ENCODE measurements at places on chromosomes 11 and 22.

DNA sequence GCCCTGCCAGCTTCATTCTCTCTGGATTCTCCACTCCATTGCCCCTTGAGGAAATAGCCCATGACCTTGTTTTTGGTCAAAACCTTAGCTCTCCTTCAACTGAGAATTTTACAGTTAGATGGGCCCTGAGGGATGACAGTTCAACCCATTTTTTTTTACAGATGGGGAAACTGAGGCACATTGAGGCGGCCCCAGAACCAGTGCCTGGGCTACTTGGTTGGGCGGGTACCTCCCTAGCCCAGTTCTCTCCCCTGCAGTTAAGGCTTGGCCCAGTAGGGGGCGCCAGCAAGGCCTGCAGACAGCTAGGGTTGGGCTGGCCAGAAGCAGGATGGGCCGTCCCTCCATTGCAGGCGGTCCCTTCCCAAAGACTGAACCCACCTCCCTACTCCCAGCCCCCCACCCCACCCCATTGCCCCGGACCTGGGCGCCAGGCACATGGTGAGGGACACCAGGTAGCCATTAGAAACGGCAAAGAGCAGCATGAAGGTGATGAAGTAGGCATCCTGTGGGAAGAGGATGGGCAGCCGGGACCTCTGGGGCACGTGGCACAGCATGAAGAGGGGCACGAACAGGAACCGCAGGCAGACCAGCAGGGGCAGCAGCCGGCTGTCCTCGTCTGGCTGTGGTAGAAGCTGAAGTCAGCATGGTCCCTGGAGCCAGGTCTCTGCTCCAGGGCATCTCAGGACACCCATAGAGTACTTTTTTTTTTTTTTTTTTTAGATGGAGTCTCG is 7.6 kb downstream of the SLC29A2 start:
- no peaks in the 10 kb centered on the region for H3K27me3 ChIP-seq
- no peak overlapping the region for H3K4me3 ChIP-seq
- H3K36me3 ChIP-seq, result peaks cover 3% of the 10 kb centered on the region
- peak; percentile 31 for DNase-seq

- H3K4me3 ChIP-seq, result no peak overlapping the region
- no peak overlapping the region for H3K27ac ChIP-seq
- H3K27me3 ChIP-seq, result no peaks in the 10 kb centered on the region
- H3K36me3 ChIP-seq, result no peaks in the 10 kb centered on the region
- peaks cover 5% of the 10 kb centered on the region for H3K4me1 ChIP-seq
- DNase-seq, result no peak
Measured at GRCh38 chr11:47104261-47104950, 72.3 kb downstream of the ARFGAP2 start.

DNA sequence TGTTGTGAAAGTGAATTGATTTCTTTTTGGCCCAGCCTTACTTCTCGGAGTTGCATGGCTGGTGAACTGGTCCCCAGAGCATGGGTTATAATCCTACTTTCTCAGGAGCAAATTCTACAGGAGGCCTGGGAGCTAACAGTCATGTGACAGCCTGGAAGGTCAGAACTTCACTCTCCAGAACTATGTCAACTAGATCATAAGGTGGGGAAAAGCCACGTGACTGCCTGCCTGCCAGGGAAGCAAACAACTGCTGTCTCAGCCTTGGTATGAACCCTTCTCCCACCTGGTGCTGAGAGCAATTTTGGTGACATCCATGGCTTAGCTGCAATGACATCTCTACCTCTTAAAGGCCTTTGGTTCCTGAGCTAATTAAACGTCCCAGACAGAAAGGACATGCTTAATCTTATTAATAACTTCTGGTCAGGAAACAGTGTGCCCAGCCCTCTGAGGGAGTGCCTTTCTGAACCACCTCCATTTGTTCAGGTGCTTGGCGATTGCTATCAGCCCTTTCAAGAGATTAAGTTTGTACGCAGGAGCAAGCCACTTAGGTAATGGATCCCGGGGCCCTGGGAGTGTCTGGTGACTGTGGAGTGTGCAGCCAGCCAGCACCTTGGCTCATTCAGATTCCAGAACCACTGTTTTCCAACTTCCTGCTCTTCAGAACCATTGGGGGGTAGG is 1.4 kb upstream of the CREB3L1 start:
- peaks cover 12% of the 10 kb centered on the region for H3K27me3 ChIP-seq
- peak; percentile 81 for DNase-seq
- H3K4me1 ChIP-seq, result peaks cover 37% of the 10 kb centered on the region
- peak overlapping the region; percentile 90 for H3K27ac ChIP-seq
- H3K4me3 ChIP-seq, result no peak overlapping the region

DNA sequence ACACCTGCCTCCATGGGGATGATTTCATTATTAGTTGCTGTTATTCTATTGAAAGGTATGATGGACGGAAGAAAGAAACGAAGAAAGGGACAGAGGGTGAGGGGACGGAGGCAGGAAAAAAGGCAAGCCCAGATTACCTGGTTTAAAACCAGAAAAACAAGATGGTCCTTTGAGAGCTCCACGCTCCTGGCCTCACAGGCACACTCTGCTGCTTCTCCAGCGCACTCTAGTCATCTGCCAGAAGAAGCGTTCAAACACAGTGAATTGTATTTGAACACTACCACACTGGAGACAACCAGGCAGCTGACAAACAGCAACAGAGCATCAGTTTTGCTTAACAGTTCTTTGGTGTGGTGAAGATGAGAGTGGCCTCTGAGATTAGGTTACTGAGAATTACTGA is 216.9 kb downstream of the CADM1 start:
- no peaks in the 10 kb centered on the region for H3K27me3 ChIP-seq
- DNase-seq, result no peak
- no peaks in the 10 kb centered on the region for H3K36me3 ChIP-seq

GRCh38 chr11:114401311-114401710 is 845 bp downstream of the RBM7 start:
- H3K4me1 ChIP-seq, result peaks cover 28% of the 10 kb centered on the region
- peak overlapping the region; percentile 49 for H3K4me3 ChIP-seq
- no peak for DNase-seq
- H3K36me3 ChIP-seq, result peaks cover 6% of the 10 kb centered on the region

GRCh38 chr22:27764722-27765236 is 36.8 kb downstream of the MN1 start:
- no peaks in the 10 kb centered on the region for H3K4me1 ChIP-seq
- no peaks in the 10 kb centered on the region for H3K27me3 ChIP-seq
- no peaks in the 10 kb centered on the region for H3K36me3 ChIP-seq
- DNase-seq, result no peak
- no peak overlapping the region for H3K27ac ChIP-seq

DNA sequence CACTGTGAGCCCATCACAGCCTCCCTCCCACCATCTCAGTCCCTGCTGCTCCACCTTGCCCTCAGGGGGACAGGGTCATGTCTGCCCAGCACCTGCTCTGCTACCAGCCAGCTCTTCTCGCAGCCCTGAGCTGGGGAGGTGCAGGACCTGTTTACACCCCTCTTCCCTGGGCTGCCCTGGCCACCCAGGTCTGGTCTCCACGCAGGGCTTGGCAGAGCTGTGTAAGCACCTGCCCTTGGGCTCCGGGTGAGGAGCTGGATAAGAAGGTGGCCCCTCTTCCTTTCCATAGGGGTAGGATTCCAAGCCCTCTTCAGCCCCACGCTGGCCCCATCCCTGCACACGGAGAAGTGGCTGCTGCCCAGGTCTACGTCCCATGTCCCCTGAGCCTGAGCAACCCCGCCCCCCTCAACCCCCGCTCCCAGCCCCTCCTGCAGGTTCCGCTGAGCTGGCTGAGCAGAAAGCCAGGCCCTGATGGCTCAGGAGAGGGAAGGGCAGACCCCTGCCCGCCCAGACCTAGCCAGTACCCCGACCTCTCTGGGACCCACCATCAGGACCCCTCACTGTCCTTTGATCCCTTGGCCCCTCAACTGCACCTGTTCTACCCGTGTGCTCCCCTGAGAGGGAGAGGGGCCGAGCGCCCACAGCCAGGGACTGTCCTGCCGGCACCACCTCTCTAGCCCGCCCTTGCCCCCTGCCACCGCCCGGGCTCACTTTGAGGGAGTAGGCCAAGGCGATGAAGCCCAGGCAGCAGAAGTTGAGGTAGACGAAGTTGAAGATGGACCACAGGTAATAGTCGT is 3.2 kb downstream of the IFITM10 start:
- no peaks in the 10 kb centered on the region for H3K36me3 ChIP-seq
- peaks cover 17% of the 10 kb centered on the region for H3K27me3 ChIP-seq
- no peak overlapping the region for H3K4me3 ChIP-seq

DNA sequence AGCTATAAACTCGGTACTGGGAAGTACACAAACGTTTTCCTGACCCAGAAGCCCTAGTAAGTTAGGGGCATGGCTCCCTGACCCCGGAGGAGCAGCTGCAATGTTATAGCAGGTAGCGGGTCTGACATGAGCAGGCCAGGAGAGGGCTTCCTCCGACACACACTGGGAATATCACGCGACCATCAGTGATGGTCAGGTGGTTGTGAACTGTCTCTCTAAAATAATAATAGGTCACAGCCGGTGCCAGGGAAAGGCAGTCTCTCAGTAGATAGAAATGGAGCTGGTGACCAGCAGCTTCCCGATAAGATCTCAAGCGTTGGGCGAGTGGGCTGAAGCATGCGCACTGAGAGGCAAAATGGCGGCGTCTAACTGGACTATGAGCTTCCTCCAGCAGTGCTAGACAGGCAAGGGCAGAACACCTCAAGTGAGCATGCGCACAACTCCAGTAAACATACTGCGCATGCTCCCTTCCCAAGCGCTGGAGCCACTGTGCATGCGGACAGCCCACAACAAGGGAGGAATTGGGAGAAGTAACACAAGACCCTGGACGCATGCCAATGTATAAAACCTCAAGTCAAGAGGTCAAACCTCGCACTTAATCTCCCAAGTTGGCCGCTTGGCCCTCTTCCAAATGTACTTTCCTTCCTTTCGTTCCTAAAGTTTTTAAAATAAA is 22.3 kb upstream of the TESMIN start:
- H3K27me3 ChIP-seq, result no peaks in the 10 kb centered on the region
- H3K4me1 ChIP-seq, result no peaks in the 10 kb centered on the region
- DNase-seq, result no peak
- peaks cover 80% of the 10 kb centered on the region for H3K36me3 ChIP-seq
- H3K4me3 ChIP-seq, result no peak overlapping the region

DNA sequence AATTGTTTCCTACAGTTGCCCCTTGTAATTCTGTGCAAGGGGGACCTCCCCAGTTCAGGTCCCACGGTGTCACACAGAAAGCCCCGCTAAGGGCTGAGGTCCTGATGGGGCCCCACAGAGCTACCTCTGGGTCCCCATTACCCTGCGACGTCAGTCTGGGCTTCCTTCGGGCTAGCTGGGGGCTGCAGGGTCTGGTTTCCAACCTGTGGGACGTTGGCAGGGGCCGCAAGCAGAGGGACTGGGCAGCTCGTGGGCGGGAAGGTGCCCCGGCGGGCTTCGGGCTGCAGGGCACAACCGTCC is 698 bp downstream of the SLC37A4 start:
- peak overlapping the region; percentile 74 for H3K27ac ChIP-seq
- peaks cover 11% of the 10 kb centered on the region for H3K36me3 ChIP-seq
- H3K27me3 ChIP-seq, result no peaks in the 10 kb centered on the region
- H3K4me3 ChIP-seq, result peak overlapping the region; percentile 96

DNA sequence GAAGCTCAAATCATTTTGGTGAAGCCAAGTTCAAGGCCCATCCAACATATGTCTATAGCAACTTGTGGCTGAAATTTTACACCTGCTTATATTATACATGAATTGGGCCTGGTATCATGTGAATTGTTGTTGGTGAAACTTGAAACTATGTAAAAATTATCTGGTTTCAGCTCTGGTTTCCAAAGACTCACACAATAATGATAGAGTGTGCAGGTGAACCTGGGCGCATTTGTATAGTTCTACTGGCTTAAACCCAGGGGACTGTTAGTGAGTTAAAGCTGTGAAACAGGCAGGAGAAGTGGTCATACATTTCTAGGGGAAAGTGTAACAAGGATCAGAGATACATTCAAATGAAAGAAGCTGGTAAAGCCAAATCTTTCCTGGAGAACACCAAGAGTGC is 627.3 kb downstream of the METTL15 start:
- H3K4me1 ChIP-seq, result no peaks in the 10 kb centered on the region
- DNase-seq, result no peak
- H3K4me3 ChIP-seq, result no peak overlapping the region

GRCh38 chr11:3950996-3951660 is 95.7 kb downstream of the STIM1 start:
- no peaks in the 10 kb centered on the region for H3K27me3 ChIP-seq
- H3K27ac ChIP-seq, result peak overlapping the region; percentile 41
- H3K4me3 ChIP-seq, result no peak overlapping the region
- no peak for DNase-seq
- H3K36me3 ChIP-seq, result no peaks in the 10 kb centered on the region

DNA sequence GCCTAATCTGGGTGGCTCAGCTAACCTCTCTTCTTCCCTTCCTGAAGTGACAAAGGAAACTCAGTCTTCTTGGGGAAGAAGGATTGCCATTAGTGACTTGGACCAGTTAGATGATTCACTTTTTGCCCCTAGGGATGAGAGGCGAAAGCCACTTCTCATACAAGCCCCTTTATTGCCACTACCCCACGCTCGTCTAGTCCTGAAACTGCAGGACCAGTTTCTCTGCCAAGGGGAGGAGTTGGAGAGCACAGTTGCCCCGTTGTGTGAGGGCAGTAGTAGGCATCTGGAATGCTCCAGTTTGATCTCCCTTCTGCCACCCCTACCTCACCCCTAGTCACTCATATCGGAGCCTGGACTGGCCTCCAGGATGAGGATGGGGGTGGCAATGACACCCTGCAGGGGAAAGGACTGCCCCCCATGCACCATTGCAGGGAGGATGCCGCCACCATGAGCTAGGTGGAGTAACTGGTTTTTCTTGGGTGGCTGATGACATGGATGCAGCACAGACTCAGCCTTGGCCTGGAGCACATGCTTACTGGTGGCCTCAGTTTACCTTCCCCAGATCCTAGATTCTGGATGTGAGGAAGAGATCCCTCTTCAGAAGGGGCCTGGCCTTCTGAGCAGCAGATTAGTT is 14.2 kb upstream of the UVRAG start:
- no peak overlapping the region for H3K4me3 ChIP-seq
- no peaks in the 10 kb centered on the region for H3K36me3 ChIP-seq
- peaks cover 6% of the 10 kb centered on the region for H3K4me1 ChIP-seq
- DNase-seq, result no peak
- H3K27ac ChIP-seq, result no peak overlapping the region
- H3K27me3 ChIP-seq, result no peaks in the 10 kb centered on the region

GRCh38 chr11:14577292-14577691 is 57.1 kb upstream of the PSMA1 start:
- DNase-seq, result no peak
- H3K27ac ChIP-seq, result peak overlapping the region; percentile 72

- no peak overlapping the region for H3K4me3 ChIP-seq
- H3K4me1 ChIP-seq, result no peaks in the 10 kb centered on the region
- DNase-seq, result peak; percentile 27
- no peak overlapping the region for H3K27ac ChIP-seq
Measured at GRCh38 chr11:131928992-131929391, 558.6 kb downstream of the NTM start.

Data from upper lobe of left lung (tissue), 6 donors.